ENCODE measurements at places on chromosomes 6 and 20. TPM values are rescaled to one million over a fixed set of nuclear protein-coding genes. Genes with fewer than 3 reads are reported as not detected.

DNA sequence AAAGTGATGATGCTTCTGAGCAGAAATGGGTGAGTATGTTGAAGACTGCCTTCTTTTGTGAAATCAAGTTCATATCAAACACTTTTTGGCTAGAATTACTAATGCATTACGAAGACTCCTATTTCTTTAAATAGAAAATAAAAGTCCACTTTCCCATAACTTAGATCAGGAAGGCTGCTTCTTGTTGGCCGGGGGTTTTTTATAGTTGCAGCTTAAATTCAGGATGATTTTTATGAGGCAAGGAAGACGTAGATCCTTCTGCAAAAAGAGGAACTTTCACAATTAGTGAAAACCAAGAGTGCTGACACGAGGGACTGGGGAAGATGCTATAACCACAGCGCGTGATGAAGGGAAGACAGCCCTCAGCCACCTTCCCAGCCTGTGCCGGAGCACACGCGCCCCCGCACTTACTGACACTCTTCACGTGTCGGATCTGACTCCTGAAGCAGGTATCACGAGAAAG lies 206.1 kb upstream of the PRDM1 start:
- no peak for DNase-seq

The PPP1R3G gene
- not detected for total RNA-seq

DNA sequence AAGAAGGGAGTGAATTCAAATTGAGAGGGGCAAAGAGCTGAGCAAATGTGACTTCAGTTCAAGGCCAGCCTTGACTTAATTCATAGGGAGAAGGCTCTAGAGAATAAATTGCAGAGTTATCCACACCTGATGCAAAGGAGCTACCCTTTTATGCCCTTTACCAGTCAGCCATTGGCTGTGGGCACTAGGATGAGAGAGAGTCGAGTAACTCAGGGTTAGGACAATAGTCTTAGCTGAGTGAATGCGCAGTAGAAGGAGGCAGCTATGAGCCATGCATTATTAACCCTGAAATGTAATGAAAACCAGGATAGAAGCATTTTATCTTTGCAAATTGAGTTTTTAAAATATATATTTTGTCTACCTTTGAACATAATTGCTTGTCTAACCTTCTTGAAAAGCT lies 63.0 kb upstream of the TINAG start:
- DNase-seq: no peak

The ZNF322 gene
- total RNA-seq: 17.8 TPM
